Germinal center (tissue), 1 donor: ENCODE measurements at places on chromosomes 6 and 20.

GRCh38 chr6:166567813-166568212 is 18.7 kb downstream of the RAMACL start:
- DNase-seq, result no peak

GRCh38 chr6:42163981-42164380 is 9.2 kb upstream of the GUCA1A start:
- no peak for DNase-seq

- no peak for DNase-seq
These were observed 72.3 kb upstream of the SMLR1 start for GRCh38 chr6:130754786-130755367.

DNA sequence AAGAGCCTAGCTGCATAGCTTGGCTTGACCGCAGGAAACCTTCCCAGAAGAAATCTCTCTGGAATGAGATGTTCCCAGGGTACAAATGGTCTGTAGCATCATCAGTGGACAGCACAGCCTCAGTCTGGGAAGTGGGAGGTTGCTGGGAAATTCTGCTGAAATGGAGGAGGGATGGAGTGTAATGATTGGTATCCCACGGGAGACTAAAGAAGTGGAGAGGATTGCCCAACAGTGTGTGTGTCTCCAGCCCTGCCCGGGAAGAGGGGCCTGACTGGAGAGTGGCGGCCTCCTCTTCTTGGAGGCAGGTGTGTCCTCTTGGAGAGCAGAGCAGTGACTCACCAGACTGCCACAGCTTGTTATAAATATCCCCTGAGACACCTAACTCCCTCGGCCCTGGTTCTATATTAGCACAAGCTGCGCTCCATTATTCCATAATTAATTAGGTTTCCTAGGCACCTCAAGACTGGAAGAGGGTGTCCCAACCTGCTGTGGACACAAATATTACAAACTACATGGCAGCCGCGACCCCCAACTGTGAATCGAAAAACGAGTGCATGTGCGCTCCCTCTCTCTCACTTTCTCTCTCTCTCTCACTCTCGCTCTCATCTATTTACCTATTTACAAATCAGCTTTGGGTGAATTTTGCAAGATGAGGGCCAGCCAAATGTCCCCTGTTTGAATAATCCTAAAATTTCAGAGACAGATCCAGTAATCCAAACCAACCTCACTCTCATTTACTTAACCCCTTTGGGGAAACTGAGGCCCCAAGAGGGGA is 68.8 kb downstream of the FGD2 start:
- DNase-seq, result no peak

GRCh38 chr6:19050765-19051164 is 663.6 kb downstream of the RNF144B start:
- DNase-seq, result no peak

GRCh38 chr20:1950836-1951235 is 43.0 kb downstream of the PDYN start:
- no peak for DNase-seq

- DNase-seq, result no peak
These were observed 17.1 kb downstream of the RALGAPA2 start for GRCh38 chr20:20695250-20695816.
